Stimulated activated CD4-positive, alpha-beta T cell treated with anti-CD3 and anti-CD28 coated beads, Interleukin-4, amount 100 ng/mL, for 4 hours (primary cell): ENCODE measurements at places on chromosomes 2 and 18.

- DNase-seq, result no peak
Observed at GRCh38 chr2:240998995-240999791, 775 bp downstream of the SNED1 start.

- DNase-seq, result no peak
Observed at GRCh38 chr2:191692502-191693115, 14.7 kb downstream of the NABP1 start.

DNA sequence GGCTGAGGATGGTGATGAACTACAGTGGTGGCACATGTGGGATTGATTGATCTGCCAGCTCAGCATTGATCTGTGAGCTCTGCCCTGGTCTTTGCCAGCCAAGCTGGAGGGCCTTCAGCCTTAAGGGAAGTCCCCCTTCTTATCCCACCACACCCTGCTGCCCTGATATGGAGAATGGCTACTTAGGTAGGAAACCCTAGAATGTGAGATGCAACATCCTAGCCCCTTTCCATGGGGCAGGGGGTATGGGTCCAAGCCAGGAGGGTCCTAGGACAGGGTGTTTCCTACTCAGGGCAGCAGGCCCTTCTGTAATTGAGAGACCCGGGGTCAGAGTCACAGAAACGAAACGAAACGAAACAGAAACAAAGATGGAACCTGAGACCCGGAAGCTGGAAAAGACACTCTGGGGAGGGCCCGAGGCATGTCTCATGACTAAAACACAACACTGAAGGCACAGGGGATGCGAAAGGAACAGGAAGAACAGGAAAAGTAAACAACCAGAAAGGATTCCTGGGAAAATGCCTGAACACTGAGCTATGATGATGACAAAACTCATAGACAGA, 16.9 kb upstream of the SULT1C2 start:
- DNase-seq, result no peak

DNA sequence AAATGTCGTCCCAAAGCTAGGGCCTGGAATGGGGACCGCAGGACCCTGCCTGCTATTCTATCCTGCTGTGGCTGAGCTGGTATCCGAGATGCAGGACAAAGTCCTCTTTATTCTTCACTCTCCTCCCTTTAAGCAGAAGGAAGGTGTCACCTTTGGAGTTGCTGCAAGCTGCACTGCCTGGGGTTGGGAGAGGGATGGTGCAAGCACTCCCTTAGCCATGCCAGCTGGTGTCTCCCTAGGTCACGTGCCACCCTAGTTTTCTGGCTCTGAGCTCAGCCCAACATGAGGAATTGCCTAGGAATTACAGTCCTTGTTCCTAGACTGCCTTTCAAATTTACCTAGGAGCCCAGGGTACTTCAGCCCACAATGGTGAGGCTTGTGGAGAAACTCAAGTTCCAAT, 21.4 kb upstream of the FAM228A start:
- no peak for DNase-seq

- DNase-seq, result no peak
Observed at GRCh38 chr18:36298126-36298741, 721 bp downstream of the FHOD3 start.

DNA sequence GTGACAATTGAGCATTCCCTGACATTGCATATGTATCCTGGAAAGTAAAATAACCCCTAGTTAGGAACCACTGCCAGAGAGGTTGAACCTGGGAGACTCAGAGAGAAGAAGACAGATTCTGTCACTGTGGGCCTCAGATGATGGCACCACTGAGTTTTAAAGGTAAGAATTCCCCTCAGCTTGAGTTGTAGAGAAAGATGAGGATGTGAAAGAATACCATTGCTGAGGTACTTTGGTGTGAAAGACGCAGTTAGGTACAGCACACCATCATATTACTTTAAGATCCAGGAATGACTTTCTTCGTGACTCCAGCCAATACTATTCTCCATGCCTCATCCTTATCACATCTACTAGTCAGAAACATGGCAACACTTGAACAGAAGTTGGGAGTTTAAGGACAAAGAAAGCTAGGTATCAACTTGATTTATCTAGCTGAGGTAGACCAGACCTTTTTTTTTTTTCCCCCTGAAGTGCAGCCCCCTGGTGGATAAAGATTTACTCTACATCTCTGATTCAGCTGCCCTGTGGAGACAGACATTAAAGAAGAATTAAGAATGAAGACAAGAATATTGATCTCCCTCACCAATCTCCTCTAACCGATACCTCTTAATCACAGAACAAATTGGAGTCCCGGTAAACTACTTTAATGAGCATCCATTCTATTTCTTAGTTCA, 630.5 kb upstream of the FANCL start:
- no peak for DNase-seq

DNA sequence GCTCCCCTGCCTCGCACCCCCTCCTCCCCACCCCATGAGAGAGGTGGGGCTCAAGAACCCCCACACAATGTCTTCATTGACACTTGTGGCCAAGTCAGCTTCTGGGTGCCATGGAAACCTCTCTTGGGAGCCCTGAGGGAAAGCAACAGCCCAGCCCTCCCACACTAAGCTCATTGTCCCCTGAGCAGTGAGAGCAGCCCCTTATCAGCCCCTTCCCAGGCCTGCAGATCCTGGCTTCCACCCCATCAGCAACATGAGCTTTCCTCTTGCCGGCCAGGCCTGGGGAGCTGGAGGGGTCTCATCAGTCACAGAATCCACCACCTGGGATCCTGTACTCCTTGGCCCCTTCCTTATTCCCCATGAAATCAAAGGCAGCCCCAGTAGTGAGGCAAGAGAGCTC, 107.8 kb upstream of the ST3GAL5 start:
- no peak for DNase-seq

- DNase-seq, result no peak
Observed at GRCh38 chr2:20745924-20746555, 76.9 kb downstream of the LDAH start.

DNA sequence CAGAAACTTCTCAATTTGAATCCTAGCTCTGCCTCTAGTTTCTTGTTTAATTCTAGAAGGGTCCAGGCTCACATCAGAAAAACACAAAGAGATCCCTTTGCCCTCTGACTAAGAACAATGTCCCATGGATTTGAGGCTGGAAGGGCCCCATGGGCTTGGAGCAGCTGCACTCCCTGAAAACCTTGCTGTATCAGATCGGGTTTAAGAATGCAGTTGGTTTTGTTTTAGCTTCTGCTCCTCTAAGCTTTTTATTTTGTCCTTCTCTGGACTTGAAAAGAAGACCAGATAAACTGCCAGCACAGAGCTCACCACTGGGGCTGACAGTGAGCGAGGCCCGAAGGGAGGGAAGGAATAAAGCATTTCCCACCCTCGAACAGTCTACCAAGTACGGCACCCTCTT, 69.2 kb upstream of the WIPF1 start:
- no peak for DNase-seq

- peak; percentile 66 for DNase-seq
Observed at GRCh38 chr2:240557808-240558207, at the start of gene ANKMY1. Gene ANKMY1, minus strand, starts transcription at chr2:240557988. Its CDS starts 653 bp downstream, at chr2:240557335.

DNA sequence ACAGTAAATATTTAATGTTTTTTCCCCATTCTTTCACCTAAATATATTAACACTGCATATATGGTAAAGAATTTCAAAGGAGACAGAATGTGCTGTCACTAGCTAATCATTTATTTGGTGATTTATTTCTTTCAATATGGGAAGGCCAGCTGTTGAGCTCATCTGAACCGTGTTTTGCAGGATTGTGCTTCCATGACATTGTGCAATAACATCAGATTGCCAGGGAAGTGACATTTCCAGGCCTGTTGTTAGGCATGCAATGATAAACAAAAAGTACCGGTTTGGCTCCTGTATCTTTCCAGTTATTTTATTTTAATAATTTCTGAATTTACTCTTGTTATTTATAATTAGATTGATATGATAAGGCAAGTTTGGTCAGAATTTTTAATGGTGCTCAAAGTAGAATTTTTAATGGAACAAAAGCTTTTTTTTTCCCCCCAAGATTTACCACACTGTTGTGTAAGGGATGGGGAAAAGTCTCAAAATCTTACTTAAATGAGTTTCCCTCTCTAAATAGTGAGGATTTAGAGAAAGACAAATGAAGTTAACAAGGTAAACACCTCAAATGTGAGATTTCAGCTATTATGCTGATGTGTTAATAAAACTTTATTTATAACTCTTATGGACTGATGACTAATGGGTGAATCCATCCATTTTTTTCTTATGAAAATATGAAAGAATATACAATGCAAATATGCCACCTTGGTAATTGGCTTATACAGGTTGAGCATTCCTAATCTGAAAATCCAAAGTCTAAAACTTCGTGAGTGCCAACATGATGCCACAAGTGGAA, 52.7 kb downstream of the MALT1 start:
- no peak for DNase-seq

DNA sequence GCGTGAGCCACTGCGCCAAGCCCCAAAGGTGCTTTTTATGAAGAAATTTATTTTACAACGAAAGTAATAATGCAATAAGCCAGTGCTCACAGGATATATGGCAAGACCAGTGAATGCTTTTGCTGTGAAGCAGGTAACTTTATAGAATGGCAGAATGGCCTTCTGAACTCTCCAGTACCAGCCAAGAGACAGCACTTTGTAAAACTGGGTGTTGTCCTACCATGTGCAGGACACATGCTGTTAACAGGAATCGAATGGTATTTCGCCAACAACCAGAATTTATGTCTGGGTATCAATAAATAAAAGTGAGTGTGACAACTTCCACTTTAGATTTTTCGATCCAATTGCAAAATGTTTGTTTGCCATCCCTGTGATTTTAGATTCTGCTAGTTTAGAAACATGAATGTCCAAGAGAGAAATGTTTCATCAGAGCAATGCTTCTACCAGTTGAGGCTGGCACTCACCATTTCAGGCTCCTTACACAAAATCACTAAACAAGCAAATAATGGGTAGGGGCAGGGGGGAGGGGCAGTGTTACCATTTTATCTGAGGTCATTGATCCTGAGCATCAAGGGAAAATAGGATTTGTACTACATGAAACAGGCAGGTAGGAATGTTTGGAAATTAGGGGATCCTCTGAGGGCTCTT, 95.9 kb downstream of the ATL2 start:
- DNase-seq, result no peak

DNA sequence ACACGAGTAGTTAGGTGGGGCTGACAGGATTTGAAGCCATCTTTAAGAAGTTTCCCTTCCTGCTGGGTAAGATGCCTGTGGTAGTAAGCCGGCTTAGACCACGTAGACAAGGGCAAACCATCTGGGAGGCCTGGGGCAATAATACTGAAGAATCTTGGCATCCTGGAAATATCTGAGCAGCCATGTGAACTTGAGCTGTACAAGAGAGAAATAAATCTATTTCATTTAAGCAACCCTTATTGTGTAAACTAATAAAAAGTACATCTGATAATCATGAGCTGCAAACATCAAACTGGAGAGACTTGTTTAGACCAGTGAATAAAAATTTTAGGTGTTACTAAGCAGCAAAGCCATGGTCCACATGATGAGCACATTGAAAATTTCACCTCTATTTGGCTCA, 11.4 kb upstream of the CETN1 start:
- DNase-seq, result no peak

- no peak for DNase-seq
Observed at GRCh38 chr2:234569776-234570430, 73.0 kb upstream of the ARL4C start.

- no peak for DNase-seq
Observed at GRCh38 chr2:166137331-166137730, 9.5 kb upstream of the SCN1A start.

- DNase-seq, result no peak
Observed at GRCh38 chr18:5969355-5969988, 74.2 kb upstream of the TMEM200C start.

DNA sequence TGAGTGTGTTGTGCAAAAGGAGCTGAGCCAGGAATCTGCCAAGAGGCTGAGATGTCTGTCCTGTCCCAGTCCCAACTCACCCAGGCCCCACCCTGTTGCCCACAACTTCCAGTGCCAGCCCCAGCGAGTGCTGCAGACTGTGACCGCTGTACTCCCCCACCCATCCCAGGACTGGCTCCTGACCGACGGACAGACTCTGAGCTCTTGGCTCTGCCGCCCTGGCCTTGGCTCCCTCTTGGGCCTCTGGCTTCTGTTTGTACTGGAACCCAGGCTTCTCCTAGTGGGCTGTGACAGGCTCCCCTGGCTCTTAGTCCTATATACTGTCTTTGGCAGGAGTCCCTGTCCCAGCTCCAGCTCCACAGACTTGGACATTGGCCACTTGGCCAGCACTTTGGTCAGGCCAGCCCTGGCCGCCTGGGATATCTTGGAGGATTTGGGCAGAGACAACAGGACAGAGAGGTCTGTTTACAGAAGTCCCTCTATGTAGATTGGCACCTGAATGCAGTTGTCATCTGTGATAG, 41.1 kb downstream of the ACOXL start:
- DNase-seq, result no peak

DNA sequence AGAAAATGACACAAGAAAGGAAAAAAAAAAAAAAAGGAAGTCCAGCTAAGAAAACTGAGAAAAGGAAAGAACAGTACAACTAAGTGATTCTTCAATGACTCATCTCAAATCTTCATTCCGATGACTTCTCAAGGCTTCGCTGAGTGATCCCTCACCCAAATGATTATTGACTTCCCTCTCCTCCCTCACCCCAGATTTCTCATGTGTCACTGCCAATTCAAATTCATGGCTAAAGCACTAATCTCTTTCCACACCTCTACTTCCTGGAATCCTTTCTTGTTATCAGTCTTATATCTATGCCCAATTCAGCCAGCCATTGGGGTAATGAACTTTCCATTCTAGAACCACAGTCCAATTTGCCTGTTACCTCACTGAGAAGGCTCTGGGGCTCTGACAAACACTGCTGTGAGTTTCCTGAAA, 7.2 kb upstream of the ABCB11 start:
- no peak for DNase-seq

DNA sequence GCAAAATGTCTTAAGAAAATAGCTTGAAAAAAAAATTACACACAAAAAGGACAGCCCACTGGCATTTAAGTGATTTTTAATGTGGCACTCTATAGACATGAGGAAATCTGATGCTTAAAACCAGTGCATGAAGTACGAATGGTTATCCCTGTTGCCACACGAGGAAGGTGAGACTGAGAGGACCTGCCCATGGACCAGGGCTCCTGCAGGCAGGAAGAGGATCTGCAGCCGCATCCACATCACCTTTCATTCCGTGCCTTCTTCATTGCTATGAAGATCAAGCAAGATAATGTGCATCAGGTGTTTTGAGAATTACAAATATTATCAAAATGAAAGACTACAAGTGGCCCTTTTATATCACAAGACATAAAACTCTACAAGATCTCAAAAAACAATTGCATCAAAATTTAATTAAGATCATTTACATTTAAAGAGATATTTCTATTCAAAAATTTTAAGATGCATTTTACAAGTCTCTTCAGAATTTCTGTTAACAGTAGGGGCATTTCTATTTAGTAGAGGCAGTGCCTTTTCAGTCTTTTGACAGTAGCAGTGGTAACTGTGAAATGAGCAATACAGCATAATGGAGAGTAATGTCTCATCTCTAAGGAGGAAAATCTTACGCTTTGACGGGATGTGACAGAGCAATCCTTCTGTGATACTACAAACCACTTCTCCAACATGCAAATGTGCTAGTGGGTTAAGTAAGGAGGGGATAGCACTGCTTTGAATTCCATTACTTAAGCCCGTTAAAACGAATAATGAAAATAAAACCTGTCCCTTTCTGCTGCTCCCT, 83.4 kb downstream of the SLC5A7 start:
- no peak for DNase-seq
